ENCODE measurements at places on chromosomes 2 and 18. TPM values are rescaled to one million over a fixed set of nuclear protein-coding genes. Genes with fewer than 3 reads are reported as not detected.
A peak's percentile ranks its signal among the peaks of the same experiment; 100 is the strongest.

DNA sequence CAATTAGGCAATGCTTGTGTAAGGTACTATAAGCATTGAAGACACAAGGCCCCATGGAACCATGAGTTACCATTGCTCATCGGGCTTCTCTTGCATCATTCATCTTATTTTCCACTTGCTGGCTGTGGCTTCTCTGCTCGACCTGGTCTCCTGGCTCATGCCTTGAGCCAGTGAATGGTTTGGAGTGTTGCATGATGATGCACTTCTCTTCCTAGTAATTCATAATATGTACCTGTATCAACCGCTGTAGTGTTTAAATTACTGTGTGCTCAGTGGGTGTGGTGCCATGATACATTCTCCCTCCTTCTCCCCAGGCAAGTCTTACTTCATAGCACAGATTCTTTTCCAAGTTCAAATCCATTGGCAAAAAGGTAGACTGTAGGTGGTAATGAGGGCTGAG is 66.8 kb downstream of the ABCA12 start:
- no peak for DNase-seq
- H3K27ac ChIP-seq, result no peak overlapping the region
- no peak overlapping the region for H3K4me3 ChIP-seq
- no peaks in the 10 kb centered on the region for H3K27me3 ChIP-seq

GRCh38 chr2:44299635-44300034 is 24.4 kb downstream of the SLC3A1 start:
- H3K27me3 ChIP-seq, result no peaks in the 10 kb centered on the region
- no peak overlapping the region for H3K4me3 ChIP-seq
- peaks cover 4% of the 10 kb centered on the region for H3K4me1 ChIP-seq
- H3K36me3 ChIP-seq, result no peaks in the 10 kb centered on the region
- no peak for DNase-seq
- H3K27ac ChIP-seq, result no peak overlapping the region

GRCh38 chr18:12703664-12704063 is 822 bp downstream of the PSMG2 start:
- H3K27me3 ChIP-seq, result no peaks in the 10 kb centered on the region
- H3K4me1 ChIP-seq, result peaks cover 38% of the 10 kb centered on the region
- peaks cover 19% of the 10 kb centered on the region for H3K36me3 ChIP-seq
- DNase-seq, result no peak
- peak overlapping the region; percentile 95 for H3K27ac ChIP-seq

DNA sequence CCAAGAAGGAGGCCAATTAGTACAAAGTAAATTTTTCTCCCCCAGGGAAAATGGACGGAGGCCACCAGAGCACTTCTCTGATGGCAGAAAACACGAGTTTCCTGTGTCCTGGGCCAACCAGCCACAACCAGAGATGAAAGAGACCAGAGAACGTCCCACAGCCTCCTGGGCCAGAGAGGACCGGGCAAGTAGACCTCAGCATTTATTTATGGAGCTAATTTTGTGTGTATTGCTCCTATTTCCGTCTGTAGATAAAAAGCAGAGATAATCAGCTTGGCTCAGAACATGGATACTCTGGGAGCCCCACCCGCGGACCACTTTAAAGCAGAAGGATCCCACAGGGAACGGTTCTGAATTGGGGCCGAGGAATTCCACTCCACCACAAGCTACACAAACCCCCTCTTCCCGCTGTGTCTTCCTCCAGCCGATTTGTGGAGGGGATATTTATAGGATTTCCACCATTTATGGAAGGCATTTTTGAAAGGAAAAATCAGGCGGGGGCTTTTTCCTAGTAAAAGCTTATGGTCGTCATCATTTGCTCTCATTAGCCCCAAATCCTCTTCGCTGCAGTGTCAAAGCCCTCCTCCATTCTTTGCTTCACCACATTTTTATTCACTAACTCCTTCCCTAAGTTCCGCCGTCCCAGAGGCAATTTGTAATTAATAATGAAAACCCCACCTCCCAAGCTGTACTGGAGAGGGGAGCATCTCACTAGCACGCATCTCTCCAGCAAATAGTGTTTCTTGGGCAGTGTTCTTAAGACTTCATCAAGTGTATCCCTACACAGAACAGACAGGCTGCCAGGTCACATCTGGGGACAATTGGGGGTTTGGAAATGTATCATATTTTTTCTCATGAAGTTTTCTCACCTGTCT is 43.7 kb upstream of the TWIST2 start:
- H3K4me3 ChIP-seq, result no peak overlapping the region
- H3K27ac ChIP-seq, result no peak overlapping the region

The MBD1 gene
- 123 TPM for total RNA-seq

The IL1RL1 gene
- total RNA-seq, result not detected
